NCI-H187 (cell line): ENCODE measurements at places on chromosomes 3 and 15.

DNA sequence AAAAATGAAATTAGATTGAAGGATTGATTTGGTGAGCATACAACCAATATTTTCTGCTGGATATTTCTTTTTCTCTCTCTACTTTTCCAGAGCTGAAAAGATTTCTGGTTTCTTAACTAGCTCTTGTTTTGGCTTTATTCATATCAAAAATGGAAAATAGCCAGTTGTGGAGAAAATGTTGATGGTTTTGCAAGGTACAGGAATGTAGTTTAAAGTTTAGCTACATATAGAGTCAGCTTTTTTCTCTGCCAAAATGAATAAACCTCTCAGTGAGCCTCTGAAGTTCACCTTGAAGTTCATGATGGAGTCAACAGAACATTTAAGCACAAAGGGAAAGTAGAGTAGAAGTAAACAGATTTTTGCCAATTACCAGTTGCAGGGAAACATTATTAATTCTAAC, 720.5 kb upstream of the ALCAM start:
- no peak for DNase-seq

- no peak for DNase-seq
Observed at GRCh38 chr15:82263350-82263749, 732 bp downstream of the SAXO2 start.

GRCh38 chr3:56691165-56692000, 8.3 kb upstream of the TASOR start:
- no peak for DNase-seq

- DNase-seq, result no peak
Observed at GRCh38 chr3:72694398-72694797, 153.8 kb downstream of the SHQ1 start.

DNA sequence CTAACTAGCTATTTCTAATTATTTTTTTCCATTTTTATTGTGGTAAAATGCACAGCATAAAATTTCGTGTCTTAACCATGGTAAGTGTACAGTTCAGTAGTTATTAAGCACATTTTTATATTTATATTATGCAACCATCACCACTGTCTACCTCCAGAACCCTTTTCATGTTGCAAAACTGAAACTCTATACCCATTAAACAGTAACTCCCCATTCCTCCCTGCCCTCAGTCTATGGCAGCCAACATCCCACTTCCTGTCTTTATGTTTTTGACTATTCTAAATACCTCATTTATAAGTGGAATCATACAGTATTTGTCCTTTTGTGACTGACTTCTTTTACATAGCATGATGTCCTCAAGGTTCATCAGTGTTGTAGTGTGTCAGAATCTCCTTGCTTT, 25.5 kb downstream of the SLC35A5 start:
- no peak for DNase-seq

- DNase-seq, result no peak
Observed at GRCh38 chr3:129622933-129623332, 16.5 kb upstream of the PLXND1 start.

DNA sequence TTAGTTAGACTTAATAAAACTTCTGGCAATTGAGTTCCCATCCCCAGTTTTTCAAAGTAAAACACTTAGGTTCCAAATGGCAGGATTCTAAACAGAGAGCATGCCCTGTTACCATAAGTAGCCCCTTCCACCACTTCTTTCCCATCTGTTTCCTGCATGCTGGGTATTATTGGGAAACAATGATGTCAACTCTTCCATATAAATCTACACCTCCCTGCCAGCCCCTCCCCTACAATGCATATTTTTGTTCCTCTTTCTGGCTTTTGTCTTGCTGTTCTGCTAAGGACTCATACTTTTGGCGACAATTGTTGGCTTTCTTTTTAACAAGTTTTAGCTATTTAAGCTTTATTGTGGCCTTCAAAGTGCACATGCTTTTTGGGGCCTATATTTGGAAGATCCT, 11.1 kb downstream of the ARHGAP31 start:
- DNase-seq, result no peak

DNA sequence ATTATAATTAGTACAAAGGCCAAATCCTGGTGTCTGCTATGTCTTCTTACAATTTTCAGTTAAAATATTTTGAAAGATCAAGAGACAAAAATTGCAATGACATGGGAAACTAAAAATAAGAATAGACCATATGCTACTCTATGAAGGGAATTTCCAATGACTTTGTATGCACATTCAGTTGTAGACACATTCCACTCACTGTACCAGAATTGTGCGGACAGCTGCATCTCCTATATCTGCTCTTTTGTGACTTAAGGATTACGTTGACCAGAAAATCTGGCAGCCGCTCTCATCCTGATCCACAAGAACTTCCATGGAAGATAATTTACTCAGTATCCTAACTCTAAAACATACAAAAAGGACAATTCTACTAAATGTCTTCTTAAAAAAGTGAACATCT, 493.9 kb upstream of the KCNMB2 start:
- no peak for DNase-seq

DNA sequence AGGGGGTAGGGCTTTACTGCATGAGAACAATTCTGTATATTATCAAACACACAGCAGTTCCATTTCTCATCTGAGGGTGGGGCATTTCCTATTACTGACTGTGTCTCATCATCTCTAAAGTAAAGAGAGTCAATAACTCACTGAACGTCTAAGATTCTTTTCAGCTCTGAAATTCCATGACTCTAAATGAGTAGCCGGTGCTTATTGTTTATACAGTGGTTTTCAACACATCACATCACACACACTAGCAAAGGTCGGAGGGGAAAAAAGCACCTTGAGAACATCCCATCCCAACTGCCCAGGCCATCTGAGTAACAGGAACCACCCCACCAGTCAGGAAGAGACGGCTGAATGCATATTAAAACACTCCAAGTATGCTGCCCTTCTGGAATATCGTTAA, 196.0 kb downstream of the SUCLG2 start:
- no peak for DNase-seq

- no peak for DNase-seq
Observed at GRCh38 chr15:53681056-53681455, 78.4 kb downstream of the WDR72 start.

GRCh38 chr3:81778678-81779182, 17.3 kb upstream of the GBE1 start:
- DNase-seq, result no peak

DNA sequence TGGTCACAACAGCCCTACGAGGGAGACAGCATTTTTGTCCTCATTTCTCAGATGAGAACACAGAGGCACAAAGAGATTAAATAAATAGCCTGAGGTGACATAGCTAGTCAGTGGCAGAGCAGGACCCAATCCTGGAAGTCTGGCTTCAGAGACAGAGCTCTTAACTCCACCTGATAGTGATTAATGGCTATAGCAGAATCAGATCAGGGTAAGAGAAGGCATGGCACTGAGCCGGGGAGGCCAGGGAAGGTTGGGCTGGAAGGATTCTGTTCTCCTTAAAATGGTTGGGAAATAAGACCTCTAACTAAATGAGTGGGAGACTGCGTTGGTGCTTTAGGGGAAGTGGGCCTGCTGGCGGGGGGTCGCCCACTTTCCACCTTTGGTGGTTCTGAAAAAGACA, 104.5 kb downstream of the VGLL4 start:
- no peak for DNase-seq

DNA sequence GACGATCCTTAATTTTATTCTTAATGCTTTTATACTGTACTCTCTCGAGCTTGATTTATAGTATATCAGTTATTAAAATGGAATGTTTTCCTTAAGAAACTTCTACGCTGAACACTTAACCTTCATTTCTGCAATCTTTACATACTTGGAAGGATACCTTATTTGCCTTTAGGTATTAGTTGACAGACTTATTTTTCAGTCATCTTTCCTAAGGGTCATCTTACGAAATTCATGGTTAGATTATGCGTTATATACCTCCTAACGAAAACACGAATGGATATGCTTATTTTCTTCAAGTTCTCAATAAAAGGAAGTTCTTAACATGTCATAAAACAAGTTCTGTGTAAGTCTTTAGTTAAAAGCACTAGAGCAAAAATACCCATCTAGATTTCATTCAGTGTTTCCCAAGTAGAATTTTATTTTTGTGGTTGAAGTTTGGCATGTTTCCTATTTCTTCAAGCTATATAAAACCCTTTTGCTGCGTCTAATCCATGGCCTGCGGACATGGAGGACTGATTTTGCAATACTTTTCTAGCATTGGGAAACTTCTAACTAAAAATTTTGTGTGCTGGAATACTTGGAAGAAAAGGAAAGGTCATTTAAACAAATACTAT, 231.3 kb downstream of the TP63 start:
- DNase-seq, result no peak

DNA sequence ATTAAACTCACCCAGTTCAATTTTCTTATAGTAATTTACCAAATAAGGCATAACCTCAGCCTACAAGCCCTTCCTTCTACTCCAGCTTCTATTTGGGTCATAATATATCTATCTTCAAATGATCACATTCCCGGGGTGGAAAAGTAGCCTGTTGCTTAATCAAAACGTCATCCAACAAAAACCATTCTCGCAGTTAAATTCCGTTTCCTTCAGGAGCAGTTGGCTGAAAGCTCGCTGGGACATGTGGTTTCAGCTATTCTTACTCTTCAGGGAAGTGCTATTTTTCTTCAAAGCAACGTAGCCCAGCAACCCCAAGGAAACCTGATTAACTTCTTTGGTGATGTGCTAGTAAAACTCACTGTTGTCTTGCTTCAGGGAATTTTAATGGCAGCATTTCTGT, 59.6 kb downstream of the MAGI1 start:
- no peak for DNase-seq

DNA sequence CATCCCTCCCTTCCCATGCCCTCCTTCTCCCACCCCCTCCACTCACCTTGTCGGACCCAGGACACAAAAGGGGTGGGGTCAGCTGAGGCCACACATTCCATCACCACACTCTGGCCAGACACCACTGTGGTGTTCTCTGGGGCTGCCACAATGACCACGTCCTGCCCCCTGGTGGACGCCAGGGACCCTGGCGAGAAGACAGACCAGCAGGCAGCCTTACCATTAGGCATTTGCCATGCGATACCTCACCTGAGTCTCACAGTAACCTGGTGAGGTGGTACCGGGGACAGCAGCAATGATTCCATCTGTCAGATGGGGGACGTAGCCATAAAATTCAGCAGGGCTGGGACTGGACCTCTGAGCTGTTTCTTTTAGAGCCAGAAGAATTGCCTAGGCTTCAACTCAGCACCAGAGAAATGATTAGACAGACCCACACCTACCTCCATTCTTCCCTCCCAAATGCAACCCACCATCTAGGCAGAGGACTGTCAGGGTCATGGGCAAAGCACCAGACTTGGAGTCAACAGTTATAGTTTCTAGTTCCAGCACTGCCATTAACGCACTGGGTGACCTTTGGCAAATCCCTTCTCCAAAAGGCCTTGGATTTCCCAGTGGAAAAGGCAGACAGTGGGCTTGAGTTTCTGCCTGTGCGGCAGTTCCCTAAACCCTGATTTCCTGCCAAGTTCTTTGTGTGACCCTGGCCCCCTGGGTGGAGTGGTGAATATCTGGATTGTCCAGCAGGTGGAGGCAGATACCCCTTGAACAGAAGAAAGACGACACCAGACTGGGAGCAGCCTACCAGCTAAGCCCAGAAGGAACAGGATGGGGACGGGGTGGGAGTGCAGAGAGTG, 21.8 kb downstream of the IGDCC4 start:
- DNase-seq, result no peak

DNA sequence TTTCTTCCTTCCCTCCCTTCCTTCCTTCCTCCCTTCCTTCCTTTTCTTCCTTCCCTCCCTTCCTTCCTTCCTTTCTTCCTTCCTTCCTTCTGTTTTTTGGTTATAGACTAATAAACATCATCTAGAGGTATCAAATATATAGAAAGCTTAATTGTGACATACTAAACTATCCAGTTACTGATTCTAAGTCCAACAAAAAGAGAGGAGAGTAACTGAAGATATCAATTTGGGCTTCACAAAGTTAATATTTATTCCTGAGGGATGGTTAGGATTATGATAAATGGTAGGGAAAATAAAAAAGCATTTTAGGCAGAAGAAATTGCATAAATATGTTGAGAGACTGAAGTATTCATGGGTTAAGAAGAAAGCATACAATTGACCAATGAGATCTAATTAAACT, 7.8 kb upstream of the CLDN16 start:
- DNase-seq, result no peak

DNA sequence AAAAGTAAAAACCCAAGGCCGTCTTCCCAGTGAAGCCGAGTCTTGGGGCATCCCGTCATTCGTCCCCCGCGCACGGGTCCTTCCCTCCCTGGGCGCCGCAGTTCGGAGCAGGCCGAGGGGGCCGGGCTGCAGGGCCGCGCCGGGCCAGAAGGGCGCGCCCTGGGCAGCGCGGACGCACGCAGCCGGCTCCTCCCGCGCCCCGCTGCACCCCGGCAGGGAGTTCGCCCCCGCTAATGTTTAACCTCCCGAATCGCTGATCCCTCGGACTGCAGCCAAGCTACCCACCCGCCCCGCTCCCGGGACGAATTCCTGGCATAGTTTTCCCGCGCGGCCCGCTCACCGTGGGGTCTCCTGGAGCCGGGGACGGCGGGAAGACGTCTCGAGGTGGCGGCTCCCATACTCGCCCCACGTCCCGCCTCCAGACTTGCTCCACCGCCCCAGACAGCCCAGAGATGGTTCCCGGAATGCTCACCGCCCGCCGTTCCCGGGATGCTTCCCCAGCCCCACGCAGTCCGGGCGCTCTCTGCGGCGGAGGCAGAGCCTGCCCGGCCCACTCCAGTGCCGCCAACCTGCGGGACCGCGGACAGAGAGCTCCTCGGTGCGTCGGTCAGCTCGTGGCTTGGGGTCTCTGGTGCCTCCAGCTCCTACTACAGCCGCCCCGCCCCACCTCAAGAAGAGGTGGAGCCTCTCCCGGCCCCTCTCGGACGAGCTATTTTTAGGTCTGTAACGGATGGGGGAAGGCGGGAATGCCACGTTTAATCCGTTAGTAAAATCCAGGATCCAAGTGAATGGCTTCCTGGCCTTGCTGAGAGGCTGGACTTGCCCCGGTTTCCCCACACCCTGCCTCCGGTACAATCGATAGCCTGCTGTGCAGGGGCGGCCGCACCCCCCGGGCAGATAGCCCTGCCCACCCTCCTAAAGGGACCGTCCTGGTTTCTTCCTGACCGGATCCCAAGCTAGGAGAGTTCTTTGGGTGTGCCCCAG, at the start of gene DZIP1L:
DZIP1L (minus strand) TSS at position 621 of the 984 bp plus-strand sequence. CDS start 11,637 bp downstream, outside the sequence.
- no peak for DNase-seq

DNA sequence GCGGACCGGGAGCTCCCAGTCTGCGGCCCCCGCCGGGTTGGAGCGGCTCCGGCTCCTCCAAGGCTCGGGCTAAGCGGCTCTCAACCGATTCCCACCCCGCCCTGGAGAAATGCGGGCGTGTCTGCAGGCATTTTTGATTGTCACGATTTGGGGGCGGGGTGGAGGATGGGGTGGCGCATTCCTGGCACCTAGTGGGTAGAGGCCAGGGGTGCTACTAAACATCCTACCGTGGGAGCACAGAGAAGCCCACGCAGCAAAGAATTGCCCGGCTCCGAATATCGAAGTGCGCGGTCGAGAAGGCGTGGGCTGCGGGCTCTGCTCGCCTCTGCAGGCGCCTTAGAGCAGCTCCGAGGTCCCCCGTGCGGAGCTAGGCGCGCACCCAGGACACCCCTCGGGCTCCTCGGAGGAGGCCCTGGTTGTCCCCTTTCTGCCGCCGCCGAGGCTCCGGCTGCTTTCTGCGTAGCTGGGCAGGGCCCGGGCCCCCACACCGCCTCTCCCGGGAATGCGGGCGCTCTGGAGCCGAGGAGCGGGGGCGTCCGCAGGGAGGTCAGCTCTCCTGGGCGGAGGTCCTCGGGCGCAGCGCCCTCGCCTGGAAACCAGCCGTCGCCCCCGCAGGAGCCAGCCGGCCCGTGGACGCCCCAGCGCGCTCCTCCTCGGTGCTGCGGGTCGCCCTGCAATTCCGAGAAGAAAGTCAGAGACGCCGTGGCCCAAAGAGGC, 16.5 kb upstream of the LAMP3 start:
- DNase-seq, result no peak

GRCh38 chr15:40978141-40978540, 24.9 kb downstream of the CHAC1 start:
- DNase-seq, result no peak
